ENCODE measurements at places on chromosomes 13 and 19. TPM values are rescaled to one million over a fixed set of nuclear protein-coding genes. Genes with fewer than 3 reads are reported as not detected.

The MAP2K2 gene
- 160 TPM for total RNA-seq

The ACP7 gene
- total RNA-seq, result 0.12 TPM

The FCER2 gene
- not detected for total RNA-seq

The ZNF544 gene
- total RNA-seq, result 17.0 TPM

The DCLK1 gene
- total RNA-seq, result 0.76 TPM

The SPART gene
- total RNA-seq, result 24.6 TPM

The MYH14 gene
- 5.5 TPM for total RNA-seq

The RGS9BP gene
- 0.35 TPM for total RNA-seq

The KIR2DL3 gene
- total RNA-seq, result not detected

The CD177 gene
- total RNA-seq, result 0.09 TPM

The PPP1R13L gene
- total RNA-seq, result 34.5 TPM

The KIR2DL1 gene
- total RNA-seq, result not detected

The FAM124A gene
- 2.1 TPM for total RNA-seq

The PRKCSH gene
- 265 TPM for total RNA-seq

The ZNF253 gene
- not detected for total RNA-seq

The EEF1AKMT1 gene
- 4.6 TPM for total RNA-seq

The IGSF23 gene
- total RNA-seq, result 0.31 TPM

The ZC3H4 gene
- 18.7 TPM for total RNA-seq

The LDLR gene
- 29.7 TPM for total RNA-seq

The KASH5 gene
- total RNA-seq, result not detected

The CBY2 gene
- not detected for total RNA-seq

The TPRX2 gene
- not detected for total RNA-seq

The POLR2I gene
- total RNA-seq, result 255 TPM

The KLK11 gene
- not detected for total RNA-seq

The KIR3DL1 gene
- not detected for total RNA-seq

The MUC16 gene
- 0.07 TPM for total RNA-seq

The KL gene
- 0.04 TPM for total RNA-seq

The GDF15 gene
- total RNA-seq, result 63.2 TPM

The TSHZ3 gene
- 3.1 TPM for total RNA-seq

The ZNF20 gene
- total RNA-seq, result 0.25 TPM

The NEK5 gene
- 0.08 TPM for total RNA-seq

The PRR19 gene
- total RNA-seq, result 4.7 TPM

The PRTN3 gene
- total RNA-seq, result 0.27 TPM

The VSIG10L gene
- 6.8 TPM for total RNA-seq

All from A549 treated with CORT108297 at 1 μM for 4 hours (cell line).